ENCODE measurements at places on chromosomes 3 and 15. TPM values are rescaled to one million over a fixed set of nuclear protein-coding genes. Genes with fewer than 3 reads are reported as not detected.

The HYAL1 gene
- total RNA-seq: 7.3 TPM

The CHRFAM7A gene
- 4.7 TPM for total RNA-seq

GRCh38 chr15:100022391-100022790 lies 289.2 kb upstream of the LYSMD4 start:
- DNase-seq: no peak

GRCh38 chr3:43693594-43693993 lies 2.9 kb downstream of the ABHD5 start:
- DNase-seq: no peak

The RASL12 gene
- not detected for total RNA-seq

- DNase-seq: no peak
Observed at GRCh38 chr3:71629711-71630110, 46.2 kb upstream of the FOXP1 start.

GRCh38 chr15:41621200-41622193 lies 38.7 kb upstream of the MGA start:
- peak; percentile 58 for DNase-seq

DNA sequence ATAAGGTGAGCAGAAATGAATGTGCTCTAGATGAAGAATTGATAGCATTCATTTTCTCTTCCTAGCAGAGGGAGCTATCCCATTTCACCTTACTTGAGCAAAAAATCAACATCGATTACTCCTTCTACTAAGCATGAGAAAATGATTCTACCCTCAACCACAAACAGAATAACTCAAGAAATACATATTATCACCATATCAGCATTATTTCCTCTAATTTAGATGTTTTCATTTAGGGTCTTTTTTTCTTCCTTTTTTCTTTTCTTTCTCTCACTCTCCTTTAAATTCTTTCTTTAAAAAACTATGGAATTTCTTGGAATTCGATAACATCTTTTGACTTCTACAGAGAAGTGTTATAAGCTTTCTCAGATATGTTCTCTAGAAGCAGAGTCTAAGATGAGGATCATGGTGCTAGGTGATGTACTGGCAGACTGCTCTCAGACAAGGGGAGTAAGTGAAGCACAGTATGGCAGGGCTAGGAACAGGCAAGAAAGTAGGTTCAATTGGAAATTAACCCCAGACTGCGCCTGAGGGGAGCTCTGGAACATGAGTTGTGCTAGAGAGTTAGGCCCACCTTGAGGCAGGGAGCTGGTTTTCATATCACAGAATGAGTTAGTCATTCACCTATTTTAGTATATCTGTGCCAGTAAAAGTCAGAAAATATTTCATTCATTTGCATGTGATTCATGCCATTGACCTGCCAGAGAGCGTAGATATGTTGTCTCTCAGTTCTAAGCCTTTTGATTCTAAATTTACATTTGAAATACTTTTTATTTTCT lies 279.2 kb upstream of the KCNH8 start:
- DNase-seq: no peak

GRCh38 chr15:23472678-23473077 lies 25.6 kb upstream of the GOLGA6L2 start:
- no peak for DNase-seq

The LRRC31 gene
- 1.2 TPM for total RNA-seq

The SLC28A2 gene
- not detected for total RNA-seq

The OR4M2 gene
- not detected for total RNA-seq

DNA sequence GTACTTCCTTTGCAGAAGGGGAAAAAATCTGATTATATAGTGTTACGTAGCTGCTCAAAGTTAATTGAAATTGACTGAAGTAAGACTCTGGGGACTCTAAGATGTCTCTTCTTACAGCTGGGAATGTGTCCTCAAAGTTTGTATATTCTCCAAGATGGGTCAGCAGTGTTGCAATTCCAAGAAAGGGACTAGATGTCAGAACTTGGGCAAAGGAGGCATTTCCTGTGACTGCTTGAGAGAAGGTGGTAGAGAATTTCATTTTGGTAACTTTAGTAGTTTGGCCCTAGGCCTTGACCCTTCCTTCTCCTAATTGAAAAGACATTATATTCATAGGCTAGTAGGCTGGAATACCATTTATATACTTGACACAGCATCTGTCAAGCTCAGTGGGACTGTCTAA lies 33.9 kb downstream of the PTPRG start:
- DNase-seq: no peak

GRCh38 chr3:180085122-180085710 lies 48.5 kb upstream of the PEX5L start:
- DNase-seq: no peak

- DNase-seq: peak; percentile 32
Observed at GRCh38 chr3:156160647-156161046, 40.3 kb downstream of the KCNAB1 start.

DNA sequence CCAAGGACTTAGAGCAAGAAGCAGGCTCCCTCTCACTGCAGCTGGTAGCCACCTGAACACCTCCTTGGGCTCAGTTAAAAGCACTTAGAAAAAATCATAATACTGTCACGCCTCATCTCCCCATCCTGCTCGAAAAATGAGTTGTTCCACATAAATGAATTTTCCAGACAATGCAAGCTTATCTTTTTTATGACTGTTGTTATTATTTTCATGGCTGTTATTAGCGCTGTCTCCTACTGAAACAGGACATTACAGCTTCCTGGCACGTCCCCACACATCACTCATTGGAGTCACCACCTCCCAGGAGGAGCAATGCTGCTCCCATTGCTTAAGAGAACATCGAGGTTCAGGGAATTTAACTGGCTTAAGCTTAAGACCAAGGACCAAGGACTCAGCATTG lies 26.5 kb downstream of the CCDC33 start:
- no peak for DNase-seq

The FGD5 gene
- 0.30 TPM for total RNA-seq
